ENCODE measurements at places on chromosomes 16 and 17.

DNA sequence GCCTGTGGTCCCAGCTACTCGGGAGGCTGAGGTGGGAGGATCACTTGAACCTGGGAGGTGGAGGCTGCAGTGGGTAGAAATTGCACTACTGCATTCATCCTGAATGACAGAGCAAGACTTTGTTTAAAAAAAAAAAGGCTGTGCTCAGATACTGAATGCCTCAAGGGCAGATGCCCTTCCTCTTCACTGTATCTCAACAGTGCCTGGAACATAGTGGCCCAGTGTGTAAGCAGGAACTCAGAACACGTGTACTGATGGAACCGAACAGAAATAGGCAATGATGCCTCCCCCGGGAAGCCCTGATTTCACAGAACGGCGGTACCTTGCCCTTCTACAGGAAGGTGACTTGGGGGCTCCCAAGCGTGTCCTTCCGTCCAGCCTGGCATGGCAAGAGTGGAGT is 46.8 kb downstream of the PLXDC1 start:
- DNase-seq: no peak

DNA sequence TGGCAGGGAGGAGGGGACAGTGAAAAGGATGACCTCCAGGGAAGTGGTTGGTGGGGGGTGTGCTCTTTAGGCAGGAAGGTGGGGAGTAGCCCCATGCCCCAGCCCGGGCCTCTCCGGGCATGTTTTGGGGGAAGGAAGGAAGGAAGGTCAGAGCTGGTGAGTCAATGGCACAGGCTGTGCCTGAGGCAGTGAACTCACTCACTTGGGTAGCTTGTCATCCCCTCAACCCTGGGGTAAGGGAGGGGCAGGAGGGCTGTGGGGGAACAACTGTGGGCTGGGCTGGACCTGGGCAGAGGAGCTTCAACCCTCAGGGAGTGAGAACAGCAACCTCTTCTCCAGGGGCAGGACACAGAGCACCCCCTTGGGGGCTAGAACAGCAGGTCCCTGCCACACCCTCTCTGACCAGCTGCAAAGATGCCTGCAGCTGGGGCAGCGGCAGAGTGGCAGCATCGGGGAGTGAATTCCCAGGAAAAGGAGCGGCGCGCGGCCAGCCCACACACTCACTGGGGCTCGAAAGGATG is 6.3 kb downstream of the CSF3 start:
- peak; percentile 98 for DNase-seq

DNA sequence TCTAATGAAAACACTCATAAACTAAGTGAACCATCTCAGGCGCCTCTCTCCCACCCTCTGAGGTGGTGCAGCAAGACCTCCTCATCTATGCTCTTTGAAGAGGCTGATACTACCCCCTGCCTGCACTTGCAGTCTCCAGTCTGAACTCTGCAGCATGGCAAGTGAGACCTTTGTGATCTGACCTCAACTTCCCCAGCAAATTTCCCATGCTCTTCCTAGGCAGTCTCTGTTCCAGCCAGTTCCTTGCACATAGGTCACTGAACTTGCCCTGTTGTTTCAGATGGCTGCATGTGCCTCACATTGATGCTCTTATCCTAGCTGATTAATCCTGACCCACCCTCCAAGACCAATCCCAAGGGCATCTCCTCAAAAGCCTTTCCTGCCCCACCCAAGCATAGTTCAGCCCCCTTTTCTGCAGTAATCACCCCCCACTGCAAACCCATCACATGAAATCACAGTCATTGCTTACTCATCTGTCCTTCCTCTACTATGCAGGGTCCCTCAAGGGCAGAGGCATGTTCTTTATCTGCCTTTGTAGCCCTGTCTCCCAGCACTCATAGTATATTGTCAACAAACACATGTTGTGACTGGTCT is 42.0 kb downstream of the TBX21 start:
- DNase-seq: no peak

GRCh38 chr17:31535581-31535981 is 144.1 kb downstream of the RAB11FIP4 start:
- no peak for DNase-seq

GRCh38 chr16:88197481-88198456 is 185.0 kb upstream of the ZNF469 start:
- no peak for DNase-seq
